ENCODE measurements at places on chromosomes 7 and 10. TPM values are rescaled to one million over a fixed set of nuclear protein-coding genes. Genes with fewer than 3 reads are reported as not detected.
A peak's percentile ranks its signal among the peaks of the same experiment; 100 is the strongest.

- peak; percentile 66 for DNase-seq
Measured at GRCh38 chr7:20064181-20064970, 152.8 kb downstream of the MACC1 start.

GRCh38 chr7:30654296-30655090 is 27.8 kb downstream of the CRHR2 start:
- no peak for DNase-seq

The AKAP9 gene
- total RNA-seq = 24.1 TPM

DNA sequence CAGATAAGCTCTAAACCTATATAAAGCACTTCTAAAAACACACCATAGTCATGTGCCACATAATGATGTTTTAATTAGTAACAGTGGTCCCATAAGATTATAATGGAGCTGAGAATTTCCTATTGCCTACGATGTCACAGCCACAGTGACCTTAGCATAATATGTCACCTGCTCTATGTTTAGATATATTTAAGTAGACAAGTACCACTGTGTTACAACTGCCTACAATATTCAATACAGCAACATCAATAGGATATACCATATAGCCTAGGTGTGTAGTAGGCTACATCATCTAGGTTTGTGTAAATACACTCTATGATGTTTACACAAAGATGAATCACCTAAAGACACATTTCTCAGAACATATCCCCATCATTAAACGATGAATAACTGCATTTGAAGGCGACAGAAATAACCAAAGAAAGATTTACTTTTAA is 24.5 kb downstream of the GPR22 start:
- DNase-seq = no peak

The DDC gene
- total RNA-seq = not detected

DNA sequence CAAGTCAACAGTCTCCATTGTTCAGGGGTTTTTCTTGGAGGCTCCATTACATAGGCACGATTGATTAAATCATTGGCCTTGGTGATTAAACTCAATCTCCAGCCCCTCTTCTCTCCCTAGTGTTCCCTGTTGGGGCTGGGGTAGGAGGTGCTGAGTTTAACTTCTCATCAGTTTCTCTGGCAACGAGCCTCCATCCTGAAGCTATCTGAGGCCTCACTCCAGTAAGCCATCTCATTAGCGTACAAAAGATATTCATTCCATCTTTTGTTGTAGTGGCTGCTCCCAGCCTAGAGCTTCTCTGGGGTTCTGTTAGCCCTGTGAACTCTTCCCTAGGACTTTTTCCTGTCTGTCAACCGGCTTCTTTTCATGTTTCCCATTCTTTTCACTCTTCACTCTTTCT is 11.6 kb downstream of the TYW1 start:
- DNase-seq = no peak

DNA sequence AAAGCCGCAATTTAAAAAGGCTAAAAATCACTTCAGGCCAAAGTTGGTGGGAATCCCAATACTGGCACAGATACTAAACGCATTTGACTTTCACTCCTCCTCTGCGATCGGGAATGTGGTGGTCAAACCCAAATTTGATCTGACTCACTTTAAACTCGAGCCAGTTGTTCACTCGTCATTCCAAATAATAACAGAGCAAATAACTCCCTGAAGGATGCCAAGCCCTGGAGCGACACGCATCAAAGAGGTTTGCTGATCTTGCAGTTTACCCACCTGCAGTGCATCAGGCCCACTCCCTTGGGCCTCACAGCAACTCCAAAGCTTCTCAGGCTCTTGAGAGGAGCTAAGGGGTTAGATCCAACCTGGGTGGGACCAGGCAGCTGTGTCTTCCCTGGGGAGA is 12.2 kb downstream of the PTN start:
- DNase-seq = peak; percentile 23

- DNase-seq = peak; percentile 66
Measured at GRCh38 chr10:124539935-124540641, 78.5 kb downstream of the LHPP start.

- no peak for DNase-seq
Measured at GRCh38 chr7:24504040-24504439, 69.2 kb upstream of the PALS2 start.

The HOXA1 gene
- 0.97 TPM for total RNA-seq

The ZNF862 gene
- total RNA-seq = 2.9 TPM

DNA sequence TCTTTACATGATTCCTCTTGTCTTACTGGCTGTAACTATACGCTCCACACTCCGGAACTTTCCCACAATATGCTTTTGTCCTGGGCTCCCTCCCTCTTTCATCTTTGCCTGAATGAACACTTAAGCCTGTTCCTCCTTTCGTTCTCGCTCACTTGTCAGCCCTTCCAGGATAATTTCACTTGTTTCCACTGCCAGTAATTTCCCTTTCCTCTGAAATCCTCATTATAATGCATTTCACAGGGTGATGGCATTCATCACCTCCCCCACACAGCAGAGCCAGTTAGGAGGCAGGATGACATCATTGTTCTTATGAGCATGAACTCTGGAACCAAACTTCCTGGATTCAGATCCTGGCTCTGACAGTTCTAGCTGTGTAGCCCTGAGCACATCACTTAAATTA is 372.6 kb downstream of the GPR158 start:
- no peak for DNase-seq

GRCh38 chr7:32761451-32762205 is 129.9 kb downstream of the KBTBD2 start:
- peak; percentile 17 for DNase-seq

GRCh38 chr10:52318136-52318701 is 4.1 kb downstream of the DKK1 start:
- peak; percentile 48 for DNase-seq

DNA sequence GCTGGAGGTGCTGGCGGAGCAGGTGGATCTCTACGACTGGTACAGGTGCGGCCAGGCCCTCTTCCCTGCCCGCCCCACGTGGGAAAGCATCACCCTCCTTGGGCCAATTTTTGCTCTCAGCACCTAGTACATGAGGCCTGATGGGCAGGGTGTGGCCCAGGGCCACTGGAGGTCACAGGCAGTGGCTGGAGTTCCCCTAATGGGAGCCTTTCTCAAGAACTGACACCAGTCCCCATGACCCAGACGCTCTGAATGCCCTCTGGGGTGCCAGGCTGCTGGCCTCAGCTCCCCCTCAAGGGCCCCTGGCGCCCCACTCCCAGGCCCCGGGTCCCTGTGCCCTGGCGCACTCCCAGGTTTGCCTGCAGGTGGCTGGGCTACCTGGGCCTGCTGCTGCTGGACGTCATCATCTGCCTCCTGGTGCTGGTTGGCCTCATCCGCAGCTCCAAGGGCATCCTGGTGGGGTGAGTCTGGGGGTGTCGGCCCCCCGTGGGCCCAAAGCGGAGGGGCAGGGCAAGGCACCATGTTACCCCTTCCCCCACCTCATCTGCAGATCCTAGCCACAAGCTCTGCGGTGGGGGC is 15.9 kb downstream of the TTYH3 start:
- DNase-seq = no peak

The SLC16A12 gene
- total RNA-seq = not detected

DNA sequence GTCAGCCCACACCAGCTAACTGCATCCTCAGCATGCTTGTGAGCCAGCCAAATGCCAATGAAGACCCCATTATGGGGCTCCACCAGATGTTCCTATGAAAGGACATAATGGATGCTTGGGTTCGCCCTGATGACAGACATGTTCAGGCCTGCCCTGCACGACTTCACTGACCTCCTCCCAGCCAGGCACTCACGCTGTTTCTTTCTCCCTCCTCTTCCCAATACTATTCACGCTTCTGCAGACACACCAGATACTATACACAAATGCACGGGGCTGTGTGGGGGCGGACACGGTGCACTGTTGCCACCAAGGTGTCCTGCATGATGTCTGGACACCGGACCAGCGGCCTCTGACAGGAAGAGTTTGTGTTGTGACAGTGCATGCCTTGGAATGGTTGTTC is 284.2 kb downstream of the PRPF18 start:
- no peak for DNase-seq

The FKBP14 gene
- total RNA-seq = 28.3 TPM

The SPDYE2 gene
- not detected for total RNA-seq
